AG09319 (cell line): ENCODE measurements at places on chromosomes 3 and 15.

DNA sequence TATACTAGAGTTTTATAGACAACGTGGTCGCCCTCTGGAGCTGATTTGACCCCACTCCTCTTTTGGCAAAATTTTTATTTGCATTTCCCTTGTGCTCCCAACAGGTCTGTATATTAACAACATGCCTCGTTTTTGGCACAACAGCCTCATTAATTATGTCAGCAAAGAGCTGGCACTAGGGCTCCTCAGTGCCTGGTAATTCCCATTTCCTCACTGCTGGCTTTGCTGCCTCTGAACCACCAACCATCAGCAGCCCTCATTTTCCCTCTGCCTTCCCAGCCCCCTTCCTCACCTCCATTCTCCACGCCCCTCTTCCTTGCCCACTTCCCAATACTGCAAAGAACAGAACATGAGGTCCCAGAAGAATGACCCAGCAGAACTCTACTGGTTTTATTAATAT, 204.8 kb downstream of the ABHD5 start:
- DNase-seq: no peak

DNA sequence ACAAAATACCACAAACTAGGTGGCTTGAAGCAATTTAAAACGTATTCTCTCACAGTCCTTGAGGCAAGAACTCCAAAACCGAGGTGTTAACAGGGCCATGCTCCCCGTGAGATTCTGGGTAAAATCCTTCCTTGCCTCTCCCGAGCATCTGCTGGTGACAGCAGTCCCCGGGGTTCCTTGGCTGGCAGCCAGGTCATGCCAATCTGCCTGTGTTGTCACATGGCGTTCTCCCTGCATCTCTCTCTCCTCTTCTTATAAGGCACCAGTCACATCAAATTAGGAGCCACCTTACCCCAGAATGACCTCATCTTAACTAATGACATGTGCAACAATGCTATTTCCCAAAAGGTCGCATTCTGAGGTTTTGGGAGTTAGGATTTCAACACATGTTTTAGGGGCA, 26.3 kb upstream of the LRRN1 start:
- DNase-seq: no peak

DNA sequence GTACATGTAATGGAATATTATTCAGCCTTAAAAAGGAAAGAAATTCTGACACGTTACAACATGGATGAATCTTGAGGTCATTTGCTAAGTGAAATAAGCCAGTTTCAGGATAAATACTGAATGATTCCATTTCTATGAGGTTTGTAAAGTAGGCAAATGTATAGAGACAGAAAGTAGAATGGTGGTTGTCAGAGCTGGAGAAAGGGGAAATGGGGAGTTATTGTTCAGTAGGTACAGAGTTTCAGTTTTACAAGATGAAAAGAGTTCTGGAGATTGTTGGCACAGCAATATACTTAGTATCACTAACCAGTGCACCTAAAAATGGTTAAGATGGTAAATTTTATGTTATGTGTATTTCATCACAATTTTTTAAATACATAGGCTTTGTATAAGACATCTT, 60.6 kb downstream of the USP8 start:
- no peak for DNase-seq

- DNase-seq: no peak
Measured at GRCh38 chr3:132573797-132574211, 23.3 kb upstream of the ACKR4 start.

DNA sequence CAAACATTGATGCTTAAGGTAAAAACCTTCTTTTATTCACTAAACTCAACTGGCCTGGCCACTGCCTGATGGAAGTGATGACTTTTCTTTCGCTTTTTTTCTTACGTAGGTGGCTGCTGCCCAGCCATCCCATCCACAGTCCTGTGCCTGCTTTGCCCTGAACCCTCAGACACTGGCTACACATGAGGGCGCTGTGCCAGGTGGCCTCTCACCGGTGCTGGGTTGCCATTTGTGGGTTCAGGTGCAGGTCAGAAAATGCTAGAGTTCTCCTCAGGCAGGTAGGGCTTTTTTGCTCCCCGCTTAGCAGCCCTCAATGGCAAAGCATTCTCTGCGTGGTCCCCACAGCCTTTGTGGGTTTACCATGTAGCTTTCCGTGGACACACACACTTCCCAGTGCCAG, 88.3 kb upstream of the PRR23E start:
- no peak for DNase-seq
